ENCODE measurements at places on chromosomes 11 and 22. TPM values are rescaled to one million over a fixed set of nuclear protein-coding genes. Genes with fewer than 3 reads are reported as not detected.

The OR4C5 gene
- not detected for total RNA-seq

The GLYATL1 gene
- total RNA-seq: 8.6 TPM

The FGF4 gene
- total RNA-seq: not detected

The SLC6A5 gene
- not detected for total RNA-seq

DNA sequence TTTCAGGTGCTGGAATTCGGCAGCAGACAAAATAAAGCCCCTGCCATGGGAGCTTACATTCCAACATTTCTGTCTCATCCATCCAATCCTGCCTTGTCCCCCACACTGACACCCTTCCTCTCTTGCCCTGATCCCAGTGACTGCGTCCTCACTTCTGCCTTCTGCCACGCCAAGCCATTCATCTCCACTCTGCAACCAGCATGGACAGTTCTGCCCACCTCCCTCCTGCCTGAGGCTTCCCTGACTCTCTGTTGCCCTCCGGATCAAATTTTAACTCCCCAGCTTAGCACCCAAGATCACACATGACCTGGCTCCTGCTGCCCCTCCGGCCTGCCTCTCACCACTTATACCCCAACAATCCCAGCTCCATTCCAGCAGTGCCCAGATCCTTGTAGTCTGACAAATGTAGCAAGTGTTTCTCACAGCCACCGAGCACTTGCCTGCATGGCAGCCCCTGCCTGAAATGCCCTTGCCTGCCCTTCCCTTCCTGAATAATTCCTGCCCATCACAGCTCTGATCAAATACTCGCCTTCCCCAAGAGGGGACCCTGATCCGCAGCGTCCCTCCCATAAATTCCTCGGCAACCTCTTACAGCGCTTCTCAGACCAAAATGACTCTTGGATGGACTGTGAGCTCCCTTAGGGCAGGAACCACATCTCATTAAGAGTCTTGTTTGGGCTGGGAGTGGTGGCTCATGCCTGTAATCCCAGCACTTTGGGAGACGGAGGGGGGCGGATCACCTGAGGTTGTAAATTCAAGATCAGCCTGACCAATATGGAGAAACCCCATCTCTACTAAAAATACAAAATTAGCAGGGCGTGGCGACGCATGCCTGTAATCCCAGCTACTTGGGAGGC lies 2.3 kb downstream of the ACTN3 start:
- no peak overlapping the region for H3K27ac ChIP-seq
- no peak for DNase-seq
- H3K4me1 ChIP-seq: peaks cover 17% of the 10 kb centered on the region
- H3K36me3 ChIP-seq: no peaks in the 10 kb centered on the region
- no peak overlapping the region for H3K4me3 ChIP-seq
- no peaks in the 10 kb centered on the region for H3K27me3 ChIP-seq

DNA sequence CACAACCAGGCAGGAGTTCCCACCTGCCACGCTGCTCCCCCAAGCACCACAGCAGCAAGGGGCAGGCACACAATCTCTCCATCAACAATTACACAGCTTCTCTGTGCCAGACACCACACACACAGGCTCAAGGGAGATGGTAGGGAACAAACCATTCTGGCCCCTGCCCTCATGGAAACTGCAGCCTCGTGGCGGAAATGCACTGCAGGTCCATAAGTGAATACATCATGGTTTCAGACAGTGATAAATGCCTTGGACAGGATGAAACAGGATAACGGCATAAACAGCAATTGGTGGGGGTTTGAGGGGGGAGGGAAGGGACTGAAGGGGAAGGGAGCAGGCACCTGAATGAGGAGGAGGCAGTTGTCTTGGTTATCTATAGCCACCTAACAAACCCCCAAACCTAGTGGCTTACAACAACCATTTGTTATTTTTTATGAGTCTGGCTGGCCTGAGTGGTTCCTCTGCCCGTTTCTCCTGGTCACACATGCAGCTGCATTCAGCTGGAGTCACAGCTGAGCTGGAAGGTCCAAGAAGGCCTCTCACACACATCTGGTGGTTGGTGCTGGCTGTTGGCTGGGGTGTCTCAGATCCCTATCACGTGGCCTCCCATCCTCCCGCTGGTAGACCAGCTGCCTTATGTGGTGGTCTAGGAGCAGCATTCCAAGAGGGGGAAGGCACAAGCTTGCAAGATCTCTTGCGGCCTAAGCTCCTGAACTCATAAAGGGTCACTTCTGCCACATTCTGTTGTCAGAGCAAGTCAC lies 15.0 kb upstream of the YWHAH start:
- no peaks in the 10 kb centered on the region for H3K4me1 ChIP-seq
- DNase-seq: no peak
- H3K27me3 ChIP-seq: no peaks in the 10 kb centered on the region
- no peak overlapping the region for H3K4me3 ChIP-seq
- no peaks in the 10 kb centered on the region for H3K36me3 ChIP-seq
- no peak overlapping the region for H3K27ac ChIP-seq

- no peak overlapping the region for H3K27ac ChIP-seq
- no peak overlapping the region for H3K4me3 ChIP-seq
- H3K4me1 ChIP-seq: no peaks in the 10 kb centered on the region
- H3K27me3 ChIP-seq: no peaks in the 10 kb centered on the region
These were observed 663.7 kb upstream of the B3GAT1 start for GRCh38 chr11:135075740-135076139.

DNA sequence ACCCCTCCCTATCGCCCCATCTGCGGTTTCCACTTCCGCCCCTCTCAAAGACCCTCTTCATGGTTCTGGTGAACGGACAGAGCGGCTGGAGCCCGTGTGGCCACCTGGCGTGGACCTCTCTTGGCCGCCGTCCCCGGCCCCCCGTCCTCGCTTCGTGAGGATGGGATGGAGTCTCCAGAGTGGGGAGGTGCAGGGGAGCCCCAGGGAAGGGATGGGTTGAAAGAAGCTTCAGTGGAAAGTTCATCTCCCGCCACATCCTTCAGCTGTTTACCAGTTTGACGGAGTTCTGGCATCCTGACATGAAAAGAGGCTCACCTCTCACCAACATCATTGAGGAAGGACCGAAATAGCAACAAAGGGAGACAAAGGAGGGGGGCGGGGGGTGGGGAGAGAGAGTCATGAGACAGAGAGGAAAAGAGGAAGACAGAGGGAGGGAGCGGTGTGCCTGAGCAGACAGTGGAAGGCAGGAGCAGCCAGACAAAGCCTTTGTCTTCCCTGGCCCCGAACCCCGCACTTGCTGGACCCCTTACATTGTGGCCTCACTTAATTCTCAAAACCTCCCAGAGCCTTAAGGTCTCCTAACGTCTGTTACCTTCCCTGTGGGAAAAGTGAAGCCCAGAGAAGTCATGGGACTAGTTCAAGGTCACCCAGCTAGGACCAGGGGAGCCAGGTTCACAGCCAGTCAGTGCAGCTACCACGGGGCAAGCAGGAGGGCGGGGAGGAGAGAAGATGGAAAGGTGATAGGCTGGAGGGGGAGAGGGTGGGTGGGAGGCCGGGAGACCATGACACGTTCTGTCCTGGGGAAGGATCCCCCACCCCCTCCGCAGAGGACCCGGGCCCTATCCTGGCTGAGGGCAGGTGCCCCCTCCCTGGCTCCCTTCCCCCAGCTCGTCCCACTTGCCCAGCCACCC lies 54.9 kb downstream of the CD6 start:
- no peaks in the 10 kb centered on the region for H3K4me1 ChIP-seq
- no peaks in the 10 kb centered on the region for H3K36me3 ChIP-seq
- no peak overlapping the region for H3K27ac ChIP-seq

DNA sequence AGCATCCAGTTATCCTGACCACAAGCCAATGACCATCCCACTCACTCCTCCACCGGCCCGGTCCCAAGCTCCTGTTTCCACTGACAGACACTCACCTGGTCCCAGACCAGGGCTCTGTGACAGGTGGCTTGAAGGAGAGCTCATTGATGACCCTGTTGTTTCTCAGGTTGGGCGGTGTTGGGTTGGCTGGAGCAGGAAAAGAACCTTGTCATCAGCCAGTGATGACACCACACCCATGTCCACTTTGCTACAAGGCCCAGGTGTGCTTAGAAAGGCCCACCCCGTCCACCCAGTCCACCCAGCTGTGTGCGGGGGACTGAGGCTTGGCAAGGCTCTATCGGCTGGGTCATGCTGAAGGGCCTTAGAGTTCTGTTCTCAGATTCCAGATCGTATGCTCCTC lies 42.9 kb downstream of the GAB4 start:
- no peak overlapping the region for H3K4me3 ChIP-seq
- DNase-seq: no peak
- H3K36me3 ChIP-seq: no peaks in the 10 kb centered on the region
- no peaks in the 10 kb centered on the region for H3K4me1 ChIP-seq
- no peaks in the 10 kb centered on the region for H3K27me3 ChIP-seq

GRCh38 chr22:29964776-29965175 lies 81.8 kb downstream of the MTMR3 start:
- H3K4me1 ChIP-seq: peaks cover 3% of the 10 kb centered on the region
- peaks cover 3% of the 10 kb centered on the region for H3K36me3 ChIP-seq
- no peak for DNase-seq
- no peaks in the 10 kb centered on the region for H3K27me3 ChIP-seq
- no peak overlapping the region for H3K27ac ChIP-seq
- H3K4me3 ChIP-seq: no peak overlapping the region

- H3K36me3 ChIP-seq: no peaks in the 10 kb centered on the region
- no peaks in the 10 kb centered on the region for H3K27me3 ChIP-seq
- no peak overlapping the region for H3K4me3 ChIP-seq
- H3K4me1 ChIP-seq: no peaks in the 10 kb centered on the region
- no peak overlapping the region for H3K27ac ChIP-seq
- no peak for DNase-seq
These were observed 155.7 kb downstream of the SNX19 start for GRCh38 chr11:130760515-130761125.

- no peak for DNase-seq
- H3K4me3 ChIP-seq: no peak overlapping the region
- H3K4me1 ChIP-seq: no peaks in the 10 kb centered on the region
- H3K27ac ChIP-seq: no peak overlapping the region
- no peaks in the 10 kb centered on the region for H3K27me3 ChIP-seq
These were observed 321.6 kb upstream of the B3GAT1 start for GRCh38 chr11:134733646-134734045.

- H3K4me1 ChIP-seq: no peaks in the 10 kb centered on the region
- no peak overlapping the region for H3K27ac ChIP-seq
- no peaks in the 10 kb centered on the region for H3K36me3 ChIP-seq
- H3K27me3 ChIP-seq: no peaks in the 10 kb centered on the region
These were observed 462.4 kb downstream of the DLG2 start for GRCh38 chr11:85164743-85165142.

DNA sequence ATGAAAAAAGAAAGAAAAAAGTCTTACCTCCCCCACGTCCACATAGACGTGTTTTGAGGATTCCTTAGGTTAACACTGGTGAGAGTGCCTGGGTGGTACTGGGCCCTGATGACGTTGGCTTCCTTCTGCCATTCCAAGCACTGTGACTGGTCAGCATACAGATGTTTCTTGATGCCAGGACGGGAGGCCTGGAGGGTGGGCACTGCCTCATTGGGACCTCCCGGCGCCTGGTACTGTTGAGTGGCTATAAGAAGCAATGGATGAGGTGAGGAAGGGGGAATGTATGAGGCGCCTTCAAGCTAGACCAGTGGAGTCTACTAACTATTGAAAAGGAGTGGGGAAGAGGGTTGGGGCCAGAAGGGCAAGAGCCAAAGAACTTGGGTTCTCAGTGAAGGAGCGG lies 45.3 kb downstream of the MICAL2 start:
- H3K27me3 ChIP-seq: no peaks in the 10 kb centered on the region
- H3K27ac ChIP-seq: peak overlapping the region; percentile 98
- peak; percentile 61 for DNase-seq
- peaks cover 46% of the 10 kb centered on the region for H3K4me1 ChIP-seq
- peaks cover 28% of the 10 kb centered on the region for H3K36me3 ChIP-seq

- H3K27ac ChIP-seq: no peak overlapping the region
- H3K36me3 ChIP-seq: no peaks in the 10 kb centered on the region
- H3K27me3 ChIP-seq: no peaks in the 10 kb centered on the region
These were observed 428 bp downstream of the SCN3B start for GRCh38 chr11:123653827-123654565.

- H3K27ac ChIP-seq: no peak overlapping the region
- no peak for DNase-seq
- no peak overlapping the region for H3K4me3 ChIP-seq
- peaks cover 8% of the 10 kb centered on the region for H3K4me1 ChIP-seq
- H3K36me3 ChIP-seq: no peaks in the 10 kb centered on the region
- H3K27me3 ChIP-seq: no peaks in the 10 kb centered on the region
These were observed 10.6 kb upstream of the NNMT start for GRCh38 chr11:114285599-114285998.

DNA sequence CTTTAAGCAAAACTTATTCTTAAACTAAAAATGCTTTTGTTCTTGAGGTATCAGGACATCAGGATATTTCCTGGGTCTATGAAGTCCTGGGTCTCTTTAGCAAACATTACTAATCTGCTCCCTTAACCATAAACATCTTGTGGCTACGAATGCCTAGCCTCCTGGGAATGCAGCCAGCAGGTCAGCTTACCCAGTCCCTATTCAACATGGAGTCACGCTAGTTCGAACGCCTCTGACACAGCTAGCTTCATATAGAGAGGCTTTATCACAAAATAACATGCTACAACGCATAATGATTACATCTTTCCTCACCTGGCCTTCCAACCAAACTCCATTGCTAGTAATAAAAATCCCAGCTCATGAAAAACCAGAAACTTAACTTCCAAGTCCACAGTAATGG lies 17.5 kb upstream of the FIBIN start:
- H3K27ac ChIP-seq: peak overlapping the region; percentile 7
- no peaks in the 10 kb centered on the region for H3K27me3 ChIP-seq
- peaks cover 8% of the 10 kb centered on the region for H3K4me1 ChIP-seq
- H3K36me3 ChIP-seq: no peaks in the 10 kb centered on the region
- DNase-seq: no peak
- no peak overlapping the region for H3K4me3 ChIP-seq

GRCh38 chr22:19373450-19373849 lies 58.1 kb downstream of the HIRA start:
- no peak for DNase-seq
- no peaks in the 10 kb centered on the region for H3K27me3 ChIP-seq
- H3K4me1 ChIP-seq: no peaks in the 10 kb centered on the region
- H3K4me3 ChIP-seq: no peak overlapping the region
- no peak overlapping the region for H3K27ac ChIP-seq
- peaks cover 90% of the 10 kb centered on the region for H3K36me3 ChIP-seq

- H3K4me1 ChIP-seq: peaks cover 43% of the 10 kb centered on the region
- H3K36me3 ChIP-seq: peaks cover 23% of the 10 kb centered on the region
These were observed 64.3 kb upstream of the PPARA start for GRCh38 chr22:46085828-46086576.

GRCh38 chr22:50695421-50696250 lies 23.0 kb downstream of the SHANK3 start:
- H3K4me3 ChIP-seq: no peak overlapping the region
- H3K36me3 ChIP-seq: no peaks in the 10 kb centered on the region
- DNase-seq: no peak

DNA sequence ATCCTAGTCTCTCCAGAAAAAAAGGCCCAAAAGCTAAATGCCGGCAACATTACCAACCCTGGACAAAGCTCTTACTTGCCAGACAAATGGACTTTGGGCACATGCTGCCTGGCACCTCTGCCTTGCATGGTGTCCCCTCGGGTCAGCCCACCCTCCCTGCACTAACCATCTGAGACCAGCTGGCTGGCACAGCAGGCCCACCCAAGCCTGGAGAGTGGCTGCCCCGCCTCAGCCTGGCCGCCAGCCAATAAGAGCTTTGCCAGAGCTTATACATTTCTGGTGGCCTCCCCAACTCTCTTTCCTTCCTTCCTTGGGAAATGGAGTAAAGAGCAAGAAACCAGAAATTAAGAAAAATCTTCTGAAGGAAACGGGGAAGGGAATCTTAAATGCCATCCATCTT lies 24.5 kb downstream of the MCHR1 start:
- H3K27me3 ChIP-seq: no peaks in the 10 kb centered on the region
- no peaks in the 10 kb centered on the region for H3K36me3 ChIP-seq
- DNase-seq: no peak
- no peak overlapping the region for H3K27ac ChIP-seq

- no peak overlapping the region for H3K4me3 ChIP-seq
- H3K36me3 ChIP-seq: no peaks in the 10 kb centered on the region
- H3K27me3 ChIP-seq: no peaks in the 10 kb centered on the region
- no peak overlapping the region for H3K27ac ChIP-seq
- no peak for DNase-seq
These were observed 17.8 kb downstream of the LIF start for GRCh38 chr22:30228509-30229359.
